Pancreas (tissue), 10 donors: ENCODE measurements at places on chromosomes 7 and 10.

DNA sequence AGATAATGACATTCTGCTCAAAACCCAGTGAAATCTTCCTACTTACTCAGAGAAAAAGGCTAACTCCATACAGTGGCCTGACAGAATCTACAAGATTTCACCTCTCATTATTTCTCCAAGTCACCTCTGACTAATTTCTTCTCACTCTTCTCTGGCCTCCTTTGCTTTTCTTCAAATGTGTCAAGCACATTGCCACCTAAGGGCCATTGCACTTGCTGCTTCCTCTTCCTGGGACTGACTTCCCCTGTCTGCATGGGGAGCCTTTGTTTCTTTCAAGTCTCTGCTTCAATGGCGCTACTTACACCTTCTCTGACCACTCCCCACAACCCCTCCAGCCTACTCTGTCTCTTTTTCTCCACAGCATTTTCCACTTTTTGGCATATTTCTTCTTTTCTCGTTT, 36.0 kb downstream of the PRTFDC1 start:
- H3K36me3 ChIP-seq = no peaks in the 10 kb centered on the region
- DNase-seq = no peak
- no peak overlapping the region for H3K27ac ChIP-seq
- no peak overlapping the region for H3K4me3 ChIP-seq

DNA sequence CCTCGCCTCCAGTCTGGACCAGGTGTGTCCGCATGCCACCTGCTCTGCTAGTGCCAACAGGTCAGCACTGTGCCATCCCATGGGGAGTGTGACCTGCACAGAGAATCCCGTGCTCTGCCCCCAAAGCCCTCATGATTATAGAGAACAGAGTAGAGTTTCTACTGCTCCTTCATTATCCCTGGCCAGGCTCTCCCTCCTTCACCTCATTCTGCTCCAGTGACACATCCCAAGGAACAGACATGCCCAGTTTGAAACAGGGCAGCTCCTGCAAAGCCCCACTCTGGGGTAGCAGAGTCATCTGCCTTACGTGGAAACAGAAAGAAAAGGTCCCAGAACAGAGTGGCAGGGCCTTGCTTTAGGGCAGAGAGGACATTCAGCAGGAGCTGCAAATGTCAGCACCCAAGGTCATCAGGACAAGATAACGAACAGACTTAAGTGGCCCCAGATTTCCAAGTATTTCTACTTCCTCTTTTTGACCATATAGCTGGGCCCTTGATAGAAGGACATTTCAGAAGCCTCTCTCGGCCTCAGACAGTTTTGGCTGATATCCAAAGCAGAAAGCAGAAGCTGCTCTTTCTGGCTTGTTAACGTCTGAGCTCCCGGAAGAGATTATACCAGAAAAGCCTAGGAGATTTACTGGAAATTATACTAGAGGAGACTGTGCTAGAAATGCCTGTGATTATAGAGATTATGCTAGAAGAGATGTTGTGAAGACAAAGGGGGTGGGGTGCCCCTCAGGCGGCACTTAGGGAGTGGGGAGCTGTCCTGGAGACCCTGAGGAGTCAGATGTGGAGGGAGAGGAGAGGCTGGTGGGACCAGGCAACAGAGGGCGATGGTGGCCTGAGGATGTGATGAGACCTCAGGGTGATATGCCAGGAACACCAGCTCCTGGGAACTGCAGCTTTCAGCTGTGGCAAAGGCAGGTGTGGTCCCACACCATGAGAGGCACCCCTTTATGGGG, 12.6 kb downstream of the TMEM176B start:
- no peaks in the 10 kb centered on the region for H3K36me3 ChIP-seq
- H3K4me1 ChIP-seq = no peaks in the 10 kb centered on the region
- H3K27ac ChIP-seq = peak overlapping the region; percentile 60
- H3K4me3 ChIP-seq = no peak overlapping the region

- H3K27ac ChIP-seq = no peak overlapping the region
- H3K36me3 ChIP-seq = no peaks in the 10 kb centered on the region
- H3K27me3 ChIP-seq = no peaks in the 10 kb centered on the region
- no peak overlapping the region for H3K4me3 ChIP-seq
Observed at GRCh38 chr10:101394524-101395133, 40.7 kb downstream of the BTRC start.

DNA sequence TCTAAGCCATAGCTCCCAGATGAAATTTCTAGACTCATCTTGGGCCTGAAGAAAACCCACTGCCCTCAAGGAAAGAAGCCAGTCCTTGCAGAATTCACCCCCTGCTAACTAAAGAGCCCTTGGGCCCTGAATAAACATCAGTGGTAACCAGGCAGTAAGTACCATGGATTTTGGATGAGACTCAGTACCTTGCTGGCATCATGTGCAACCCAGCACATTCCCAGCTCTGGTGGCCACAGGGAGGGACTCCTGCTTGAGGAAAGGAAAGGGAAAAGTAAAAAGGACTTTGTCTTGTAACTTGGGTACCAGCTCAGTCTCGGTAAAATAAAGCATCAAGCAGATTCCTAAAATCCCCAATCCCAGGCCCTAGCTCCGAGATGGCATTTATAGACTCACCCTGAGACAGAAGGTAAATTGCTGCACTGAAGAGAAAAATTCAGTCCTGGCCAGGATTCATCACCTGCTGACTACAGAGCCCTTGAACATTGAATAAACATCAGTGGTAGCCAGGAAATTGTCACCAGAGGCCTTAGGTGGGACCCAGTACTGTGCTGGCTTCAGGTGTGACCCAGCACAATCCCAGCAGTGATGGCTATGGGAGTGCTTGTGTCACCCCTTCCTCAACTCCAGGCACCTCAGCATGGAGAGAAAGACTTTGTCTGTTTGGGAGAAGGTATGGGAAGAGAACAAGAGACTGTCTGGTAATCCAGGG, 31.2 kb upstream of the SFTPD start:
- H3K4me3 ChIP-seq = no peak overlapping the region
- no peaks in the 10 kb centered on the region for H3K27me3 ChIP-seq
- peaks cover 11% of the 10 kb centered on the region for H3K4me1 ChIP-seq
- DNase-seq = no peak
- peak overlapping the region; percentile 98 for H3K27ac ChIP-seq

DNA sequence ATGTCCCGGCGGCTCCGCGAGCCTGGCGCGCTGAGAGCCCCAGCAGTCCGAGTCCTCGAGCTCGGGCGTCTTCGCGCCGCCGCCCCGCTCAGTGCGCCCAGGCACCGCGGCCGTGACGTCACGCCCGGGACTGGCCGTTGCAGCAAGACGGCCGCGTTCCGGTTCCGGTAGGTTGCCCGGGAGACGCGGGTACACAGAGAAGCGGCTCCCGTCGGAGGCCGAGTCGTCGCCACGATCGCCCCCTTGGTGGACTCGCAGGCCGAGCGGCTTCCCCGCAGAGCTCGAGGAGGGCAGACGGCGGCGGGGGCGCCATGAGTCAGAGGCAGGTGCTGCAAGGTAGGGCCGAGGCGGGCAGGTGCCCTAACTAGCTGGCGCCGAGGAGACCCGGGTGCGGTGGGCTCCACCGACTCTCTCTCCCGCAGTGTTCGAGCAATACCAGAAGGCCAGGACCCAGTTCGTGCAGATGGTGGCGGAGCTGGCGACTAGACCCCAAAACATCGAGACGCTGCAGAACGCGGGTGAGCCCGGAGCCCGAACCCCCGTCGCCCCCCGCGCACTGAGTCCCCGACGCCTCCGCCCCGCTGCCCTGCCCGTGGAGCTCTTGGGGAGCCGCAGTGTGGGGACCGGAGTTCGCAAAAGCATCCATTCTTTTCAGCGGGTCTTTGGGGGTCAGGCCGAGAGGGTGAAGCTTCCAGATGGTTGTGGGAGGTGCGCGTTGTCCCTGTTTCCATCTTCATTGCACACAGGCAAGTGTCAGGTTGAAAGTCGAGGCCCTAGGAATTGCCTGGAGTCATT, at the start of gene SPAG6:
SPAG6 (plus strand) TSS at position 196 of the 795 bp plus-strand sequence; CDS start at position 312, 116 bp downstream.
- no peaks in the 10 kb centered on the region for H3K36me3 ChIP-seq
- peak; percentile 31 for DNase-seq
- no peaks in the 10 kb centered on the region for H3K4me1 ChIP-seq
- H3K27me3 ChIP-seq = peaks cover 40% of the 10 kb centered on the region
- H3K4me3 ChIP-seq = peak within 1 kb of the TSS; percentile 7

GRCh38 chr7:130379921-130380860, at the start of gene CPA1:
CPA1 (plus strand) TSS chr7:130380494; CDS start chr7:130380521, 27 bp downstream.
- peak within 1 kb of the TSS; percentile 64 for H3K4me3 ChIP-seq
- peaks cover 16% of the 10 kb centered on the region for H3K4me1 ChIP-seq
- H3K36me3 ChIP-seq = peaks cover 37% of the 10 kb centered on the region
- no peaks in the 10 kb centered on the region for H3K27me3 ChIP-seq
- H3K27ac ChIP-seq = peak within 1 kb of the TSS; percentile 95
- DNase-seq = peak; percentile 95

DNA sequence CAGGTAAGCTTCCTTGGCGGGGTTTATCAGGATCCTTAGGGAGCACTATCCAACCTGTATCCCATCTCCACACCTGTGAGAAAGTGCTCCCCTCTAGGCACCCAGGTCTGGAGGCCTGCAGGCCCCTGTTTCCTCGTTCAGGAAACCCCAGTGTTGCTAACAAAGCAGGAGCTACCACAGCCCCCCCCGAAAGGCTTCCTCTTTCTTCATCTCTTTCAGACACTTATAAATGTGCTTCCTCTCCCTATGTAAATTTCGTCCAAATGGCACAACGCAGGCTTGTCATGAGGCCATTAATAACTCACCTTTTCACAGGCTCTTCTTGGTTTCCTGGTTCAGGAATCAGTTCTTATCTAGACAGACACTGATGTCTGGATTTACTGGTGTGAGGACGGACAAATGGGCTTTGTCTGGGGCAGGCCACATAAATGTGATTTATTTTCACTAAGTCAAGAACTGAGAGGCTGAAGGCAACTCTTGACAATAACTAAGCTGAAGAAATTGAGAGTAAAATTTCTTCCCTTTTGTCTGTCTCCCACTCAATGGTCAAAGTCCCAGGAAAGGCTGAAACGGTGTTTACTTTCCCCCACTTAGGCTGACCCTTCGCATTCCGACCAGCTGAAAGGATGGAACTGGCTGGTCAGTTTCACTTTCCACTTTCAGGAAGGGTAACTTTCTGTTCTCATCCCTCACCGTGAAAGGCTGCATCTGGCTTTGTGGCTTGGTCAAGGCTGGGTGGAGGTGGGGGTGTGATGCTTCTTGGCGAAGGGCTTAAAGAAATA, 46.8 kb downstream of the PIK3AP1 start:
- no peaks in the 10 kb centered on the region for H3K27me3 ChIP-seq
- peaks cover 81% of the 10 kb centered on the region for H3K4me1 ChIP-seq
- no peak overlapping the region for H3K4me3 ChIP-seq
- peak overlapping the region; percentile 95 for H3K27ac ChIP-seq
- H3K36me3 ChIP-seq = no peaks in the 10 kb centered on the region
- DNase-seq = peak; percentile 47

DNA sequence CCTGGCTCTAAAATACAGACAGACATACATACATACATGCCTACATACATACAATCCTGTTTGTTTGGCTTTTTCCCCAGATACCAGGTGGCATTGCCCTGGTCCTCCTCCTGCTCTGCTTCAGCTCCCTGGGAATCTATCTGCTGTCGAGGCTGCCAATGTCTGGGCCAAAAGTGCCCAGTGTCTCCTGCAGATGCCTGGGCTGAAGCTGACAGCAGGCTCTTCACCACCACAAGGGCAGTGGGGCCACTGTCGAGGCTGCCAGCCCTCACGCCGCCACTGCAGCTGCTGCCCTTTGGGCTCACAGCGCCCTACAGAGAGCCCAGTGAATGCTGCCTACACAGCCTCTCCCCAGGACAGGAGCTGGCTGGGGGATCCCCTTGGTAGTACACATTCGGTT, 18.0 kb upstream of the STN1 start:
- DNase-seq = no peak
- no peak overlapping the region for H3K27ac ChIP-seq
- H3K4me3 ChIP-seq = no peak overlapping the region

- peaks cover 21% of the 10 kb centered on the region for H3K36me3 ChIP-seq
- no peak overlapping the region for H3K27ac ChIP-seq
Observed at GRCh38 chr10:112429147-112429546, 17.6 kb downstream of the ZDHHC6 start.

DNA sequence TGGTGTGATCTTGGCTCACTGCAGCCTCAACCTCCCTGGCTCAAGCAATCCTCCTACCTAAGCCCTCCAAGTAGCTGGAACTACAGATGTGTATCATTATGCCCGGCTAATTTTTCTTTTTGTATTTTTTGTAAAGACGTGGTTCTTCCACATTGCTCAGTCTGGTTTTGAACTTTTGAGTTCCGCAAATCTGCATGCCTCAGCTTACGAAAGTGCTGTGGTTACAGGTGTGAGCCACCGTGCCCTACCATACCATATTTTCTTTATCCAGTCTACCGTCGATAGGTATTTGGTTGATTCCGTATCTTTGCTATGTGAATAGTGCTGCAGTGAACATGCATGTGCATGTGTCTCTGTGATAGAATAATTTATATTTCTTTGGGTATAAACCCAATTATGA, 6.5 kb downstream of the ZNF107 start:
- H3K4me1 ChIP-seq = no peaks in the 10 kb centered on the region
- no peak for DNase-seq
- no peak overlapping the region for H3K27ac ChIP-seq
- H3K36me3 ChIP-seq = no peaks in the 10 kb centered on the region

DNA sequence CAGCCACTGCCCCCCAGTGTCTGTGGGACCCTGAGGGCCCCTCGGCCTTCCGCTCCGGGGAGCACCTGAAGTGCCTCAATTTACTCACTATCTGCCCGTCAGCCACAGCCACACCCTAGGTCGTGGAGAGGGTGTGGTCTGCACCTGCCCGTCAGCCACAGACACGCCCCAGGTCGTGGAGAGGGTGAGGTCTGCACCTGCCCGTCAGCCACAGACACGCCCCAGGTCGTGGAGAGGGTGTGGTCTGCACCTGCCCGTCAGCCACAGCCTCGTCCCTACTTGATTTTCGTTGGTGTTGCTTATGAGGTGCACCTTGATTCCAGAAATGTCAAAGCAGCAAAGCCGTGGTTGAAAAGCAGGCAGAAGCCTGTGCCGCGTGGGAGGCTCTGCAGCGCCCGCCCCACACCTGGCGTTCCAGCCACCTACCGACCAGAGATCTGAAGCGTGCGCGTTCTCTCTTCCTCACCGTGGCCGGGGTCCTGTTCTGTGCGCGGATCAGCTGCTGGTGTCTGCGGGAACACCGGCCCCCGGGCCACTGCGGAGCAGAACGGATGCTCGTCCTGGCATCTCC, 101.6 kb downstream of the DYNC2I1 start:
- H3K4me1 ChIP-seq = no peaks in the 10 kb centered on the region
- no peaks in the 10 kb centered on the region for H3K27me3 ChIP-seq
- H3K27ac ChIP-seq = no peak overlapping the region
- H3K4me3 ChIP-seq = peak overlapping the region; percentile 42
- H3K36me3 ChIP-seq = no peaks in the 10 kb centered on the region
- DNase-seq = peak; percentile 76

GRCh38 chr7:134637934-134638719, 8.5 kb upstream of the BPGM start:
- H3K4me3 ChIP-seq = no peak overlapping the region
- DNase-seq = no peak
- no peak overlapping the region for H3K27ac ChIP-seq
- no peaks in the 10 kb centered on the region for H3K4me1 ChIP-seq

- H3K36me3 ChIP-seq = no peaks in the 10 kb centered on the region
- H3K27ac ChIP-seq = peak overlapping the region; percentile 94
- no peaks in the 10 kb centered on the region for H3K27me3 ChIP-seq
- no peaks in the 10 kb centered on the region for H3K4me1 ChIP-seq
- peak overlapping the region; percentile 86 for H3K4me3 ChIP-seq
Observed at GRCh38 chr7:12686234-12686890, 1.1 kb upstream of the ARL4A start.

GRCh38 chr10:73828161-73828560, 16.8 kb upstream of the NDST2 start:
- no peak for DNase-seq
- no peaks in the 10 kb centered on the region for H3K4me1 ChIP-seq
- H3K27ac ChIP-seq = no peak overlapping the region
- no peak overlapping the region for H3K4me3 ChIP-seq

GRCh38 chr7:84970670-84971069, 216.2 kb downstream of the SEMA3D start:
- no peak overlapping the region for H3K4me3 ChIP-seq
- DNase-seq = no peak
- no peaks in the 10 kb centered on the region for H3K36me3 ChIP-seq
- H3K4me1 ChIP-seq = no peaks in the 10 kb centered on the region
- no peak overlapping the region for H3K27ac ChIP-seq
